ENCODE measurements at places on chromosomes 12 and 14.

GRCh38 chr12:118017926-118018325, 1.4 kb downstream of the RFC5 start:
- DNase-seq: no peak

- no peak for DNase-seq
Observed at GRCh38 chr12:117874842-117875434, 93.9 kb downstream of the KSR2 start.

GRCh38 chr12:121996050-121996944, 25.4 kb upstream of the BCL7A start:
- DNase-seq: no peak

GRCh38 chr14:63182968-63183367, 21.3 kb upstream of the RHOJ start:
- DNase-seq: no peak

DNA sequence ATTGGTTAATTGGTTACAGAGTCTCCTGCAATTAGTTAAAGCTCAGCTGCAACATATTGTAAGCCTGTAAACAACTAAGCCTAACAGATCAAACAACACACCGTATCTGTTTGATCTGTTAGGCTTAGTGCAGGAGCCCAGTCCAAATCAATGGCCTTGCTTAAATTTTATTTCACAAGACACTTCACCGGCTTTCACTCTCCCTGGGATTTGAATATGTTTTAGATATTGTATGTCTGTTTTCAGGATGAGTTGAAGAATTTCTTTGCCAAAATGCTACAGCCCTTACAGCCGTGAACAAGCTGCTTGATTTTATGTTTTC, 5.5 kb upstream of the RNASE1 start:
- no peak for DNase-seq

DNA sequence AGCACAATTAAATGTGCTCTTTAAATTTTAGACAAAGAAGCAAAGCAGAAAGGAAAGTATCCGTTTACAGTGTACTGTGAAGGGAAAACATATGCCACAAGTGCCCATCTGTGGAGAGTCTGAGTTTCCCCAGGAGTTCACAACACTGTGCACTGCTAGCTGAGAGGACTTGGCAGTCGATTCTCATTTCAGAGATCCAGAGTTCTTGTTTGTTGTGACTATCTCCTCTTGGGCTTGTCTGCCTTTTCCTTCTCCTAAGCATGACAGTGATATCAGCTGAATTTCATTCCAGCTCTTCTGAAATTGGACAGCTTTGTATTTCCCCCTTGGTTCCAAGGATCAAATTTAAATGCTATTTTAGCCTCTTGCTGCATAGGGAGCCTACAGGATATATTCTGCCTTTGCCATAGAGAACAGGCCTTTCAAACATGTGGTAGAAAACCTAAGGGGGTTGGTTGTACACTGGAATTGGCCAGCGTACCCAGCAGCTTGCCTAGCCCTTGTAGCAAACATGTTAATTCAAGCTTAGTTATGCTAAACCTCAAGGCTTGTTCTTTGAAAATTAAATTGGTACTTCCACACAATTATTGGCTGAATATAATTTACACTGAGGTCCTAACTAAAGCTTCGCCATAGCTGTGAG, 259.2 kb upstream of the NOVA1 start:
- no peak for DNase-seq

DNA sequence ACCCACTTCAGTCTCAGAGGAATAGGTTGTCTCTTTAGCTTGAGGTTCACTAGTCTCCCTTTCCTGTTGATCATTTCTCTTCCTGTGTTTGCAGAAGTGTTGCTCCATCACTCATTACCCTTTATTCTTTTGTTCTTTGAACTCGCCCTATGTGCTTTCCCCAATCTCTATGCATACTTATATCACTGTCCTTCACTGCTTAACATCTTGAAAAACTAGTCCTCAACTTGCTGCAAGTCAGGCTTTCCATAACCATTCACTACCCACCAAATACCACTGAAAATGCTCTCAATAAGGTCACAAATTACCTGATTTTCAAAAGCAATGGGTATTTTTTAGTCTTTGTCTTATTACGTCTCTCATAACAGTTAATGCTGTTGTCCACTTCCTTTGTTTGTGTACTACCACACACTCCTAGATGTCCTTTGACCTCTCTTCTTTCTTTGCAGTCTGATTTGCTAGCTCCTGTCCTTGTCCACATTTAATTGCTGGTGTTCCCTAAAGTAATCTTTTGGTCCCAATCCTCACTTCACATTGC, 80.8 kb downstream of the RIC8B start:
- DNase-seq: no peak

DNA sequence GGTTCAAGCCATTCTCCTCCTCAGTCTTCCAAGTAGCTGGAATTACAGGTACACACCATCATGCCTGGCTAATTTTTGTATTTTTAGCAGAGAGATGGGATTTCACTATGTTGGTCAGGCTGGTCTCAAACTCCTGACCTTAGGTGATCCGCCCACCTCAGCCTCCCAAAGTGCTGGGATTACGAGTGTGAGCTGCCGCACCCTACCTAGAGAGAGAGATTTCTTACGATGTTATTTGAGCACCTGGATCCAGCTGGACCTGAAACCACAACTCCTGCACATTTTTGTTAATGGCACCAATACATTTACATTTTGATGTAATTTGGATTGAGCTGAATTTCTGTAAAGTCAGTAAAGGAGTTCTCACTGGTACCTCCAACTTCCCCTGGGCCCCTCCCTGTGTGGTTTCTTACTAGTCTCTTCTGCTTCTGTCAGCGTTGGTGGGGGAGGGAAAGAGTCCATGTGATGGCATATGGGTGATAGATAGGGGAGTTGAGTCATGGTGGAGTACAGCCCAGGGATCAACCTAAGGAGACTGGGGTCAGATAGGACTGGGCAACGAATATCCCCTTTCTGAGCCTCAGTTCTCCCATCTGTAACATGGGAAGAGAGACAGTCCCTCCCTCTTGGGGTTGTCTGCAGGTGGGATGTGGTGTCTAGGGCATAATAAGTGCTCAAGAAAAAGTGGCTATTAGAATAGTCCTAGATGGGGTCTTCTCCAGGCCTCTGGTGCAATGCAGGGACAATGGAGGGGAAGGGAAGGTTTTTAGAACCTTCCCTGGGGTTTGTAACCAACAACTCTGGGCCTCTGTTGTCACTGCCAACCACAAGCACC, 83.3 kb upstream of the MED13L start:
- DNase-seq: no peak

DNA sequence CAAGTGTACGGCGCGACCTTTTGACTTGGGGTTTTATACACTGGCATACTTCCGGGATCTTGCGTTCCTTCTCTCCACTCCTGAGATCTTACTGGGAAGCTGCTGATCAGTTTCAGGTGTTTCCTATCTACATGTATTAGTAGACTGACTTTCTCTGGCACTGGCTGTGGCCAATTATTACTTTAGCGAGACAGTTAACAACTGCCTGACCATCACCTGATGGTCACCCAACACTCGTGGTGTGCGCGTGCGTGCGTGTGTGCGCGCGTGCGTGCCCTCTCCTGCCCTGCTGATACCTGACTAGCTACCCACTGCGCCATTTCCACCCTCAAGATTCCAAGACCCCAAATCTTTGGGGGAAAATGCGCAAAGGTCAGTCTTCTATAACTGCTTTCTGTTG, 249.9 kb downstream of the AEBP2 start:
- no peak for DNase-seq
